ENCODE measurements at places on chromosomes 3 and 15.
A peak's percentile ranks its signal among the peaks of the same experiment; 100 is the strongest.

DNA sequence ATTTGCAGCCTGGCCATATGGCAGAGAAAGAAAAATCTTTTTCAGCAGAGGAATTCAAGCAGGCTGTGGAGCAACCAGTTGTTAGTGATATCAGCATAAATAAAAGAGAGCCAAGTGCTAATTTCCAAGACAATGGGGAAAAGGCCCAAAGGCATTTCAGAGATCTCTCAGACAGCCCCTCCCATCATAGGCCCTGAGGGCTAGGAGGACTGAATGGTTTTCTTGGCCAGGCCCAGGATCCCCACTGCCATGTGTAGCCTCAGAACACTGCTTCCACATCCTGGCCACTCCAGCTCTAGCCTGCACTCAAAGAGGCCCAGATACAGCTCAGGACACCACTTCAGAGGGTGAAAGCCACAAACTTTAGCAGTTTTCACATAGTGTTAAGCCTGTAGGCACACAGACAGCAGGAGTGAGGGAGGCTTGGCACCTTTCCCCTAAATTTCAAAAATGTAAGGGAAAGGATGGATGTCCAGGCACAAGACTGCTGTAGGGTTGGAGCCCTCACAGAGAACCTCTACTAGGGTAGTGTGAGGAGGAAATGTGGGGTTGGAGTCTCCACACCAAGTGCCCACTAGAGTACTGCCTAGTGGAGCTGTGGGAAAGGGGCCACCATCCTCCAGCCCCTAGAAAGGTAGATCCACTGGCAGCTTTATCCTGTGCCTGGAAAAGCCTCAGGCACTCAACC lies 191.4 kb downstream of the TBL1XR1 start:
- no peak for DNase-seq

DNA sequence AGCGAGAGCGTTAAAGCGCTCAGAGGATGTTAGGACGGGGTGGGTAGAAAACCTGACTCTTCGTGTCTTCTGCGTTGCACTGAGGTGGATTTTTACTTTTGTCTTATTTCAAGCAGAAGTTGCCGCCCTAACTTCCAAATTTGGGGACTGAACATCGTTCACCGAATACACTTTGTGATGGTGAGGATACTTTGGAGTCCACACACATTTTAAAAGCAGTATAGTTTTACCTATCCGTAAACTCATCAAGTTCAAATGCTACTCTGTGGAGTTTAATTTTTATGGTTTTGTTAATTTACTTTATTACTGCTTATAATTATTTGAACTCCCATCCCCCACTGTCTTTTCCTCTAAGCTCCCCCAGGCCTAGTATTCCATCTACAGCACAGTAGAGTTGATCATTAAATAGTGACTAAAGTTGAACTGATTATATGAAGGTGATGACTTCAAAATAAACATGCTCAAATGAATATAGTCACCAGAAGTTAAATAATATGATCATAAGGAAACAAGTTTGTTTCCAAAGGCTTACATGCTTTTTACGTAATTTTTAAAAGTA lies 617 bp upstream of the EOGT start:
- no peak for DNase-seq

- DNase-seq: no peak
Observed at GRCh38 chr15:85625166-85625830, 169.4 kb downstream of the KLHL25 start.

DNA sequence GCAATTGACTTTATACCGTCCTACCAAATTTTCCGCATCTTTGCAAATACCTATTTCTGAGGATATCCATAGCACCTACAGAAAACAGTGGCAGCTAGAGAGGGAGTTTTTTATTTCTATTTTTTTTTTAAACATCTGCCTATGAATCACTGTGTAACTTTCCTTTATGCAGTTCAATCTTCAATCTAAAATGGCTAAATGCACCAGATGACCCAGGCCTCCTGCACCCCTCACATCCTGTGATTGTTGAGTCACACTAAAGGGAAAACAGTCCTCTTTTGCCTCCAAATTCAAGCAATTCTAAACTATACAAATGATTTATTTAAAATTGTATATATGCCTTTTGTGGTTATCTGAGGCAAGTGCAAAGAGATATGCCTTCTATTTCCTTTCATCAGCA lies 20.1 kb upstream of the BCL6 start:
- no peak for DNase-seq

GRCh38 chr15:80568298-80568697 lies 126.8 kb upstream of the ABHD17C start:
- peak; percentile 10 for DNase-seq

- no peak for DNase-seq
Observed at GRCh38 chr15:77426871-77427270, 6.2 kb downstream of the HMG20A start.

DNA sequence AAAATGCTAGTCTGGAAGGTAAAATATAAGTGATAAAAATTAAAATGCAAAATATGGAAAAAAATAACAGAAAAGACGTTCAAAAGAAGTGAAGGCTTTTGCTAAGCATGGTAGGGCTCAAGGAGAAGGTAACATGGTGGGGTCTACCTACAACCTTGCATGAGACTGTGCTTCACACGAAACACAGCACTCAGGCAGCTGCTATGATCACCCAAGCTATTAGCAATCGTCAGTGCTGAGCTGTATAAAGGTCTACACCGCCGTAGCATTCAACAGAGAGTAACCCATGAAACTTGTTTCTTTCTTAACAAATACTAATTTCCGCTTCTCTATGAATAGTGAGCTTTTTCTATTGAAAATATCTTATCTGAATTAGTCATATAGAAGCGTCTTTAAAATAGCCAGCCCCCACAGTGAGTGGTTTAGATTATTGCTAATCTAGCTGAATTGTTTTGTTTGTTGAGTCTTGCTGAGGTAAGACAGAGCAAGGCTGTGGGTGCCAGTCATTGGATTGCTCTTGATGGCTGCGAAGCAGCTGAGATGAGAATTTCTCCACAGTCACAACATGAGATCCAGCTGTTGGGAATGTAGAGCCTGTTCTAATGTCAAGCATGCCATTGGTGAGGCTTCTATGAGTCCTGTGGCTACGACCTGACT lies 230.0 kb downstream of the KLF13 start:
- DNase-seq: no peak

- no peak for DNase-seq
Observed at GRCh38 chr3:111517801-111518200, 24.2 kb upstream of the CD96 start.

DNA sequence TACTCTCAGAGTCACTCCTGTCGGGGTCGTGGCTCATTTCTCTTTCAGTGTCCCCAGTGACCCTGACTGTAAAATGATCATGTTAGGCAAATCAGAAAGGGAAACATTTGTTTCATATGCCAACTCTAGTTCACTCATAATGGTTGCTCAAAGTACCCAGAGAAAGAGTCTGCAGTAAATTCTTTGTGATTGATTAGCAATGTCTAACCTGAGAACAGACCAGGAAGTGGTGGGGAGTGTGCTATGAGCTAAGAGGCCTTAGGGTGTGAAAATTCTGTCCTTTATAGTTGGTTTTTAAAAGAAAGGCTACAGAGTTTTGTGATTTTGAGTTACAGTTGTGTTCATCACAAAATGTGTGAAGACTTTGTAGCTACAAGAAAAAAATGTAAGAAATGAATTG lies 108.9 kb downstream of the EDEM1 start:
- DNase-seq: no peak

GRCh38 chr3:144772372-144772771 lies 800.7 kb downstream of the DIPK2A start:
- no peak for DNase-seq

DNA sequence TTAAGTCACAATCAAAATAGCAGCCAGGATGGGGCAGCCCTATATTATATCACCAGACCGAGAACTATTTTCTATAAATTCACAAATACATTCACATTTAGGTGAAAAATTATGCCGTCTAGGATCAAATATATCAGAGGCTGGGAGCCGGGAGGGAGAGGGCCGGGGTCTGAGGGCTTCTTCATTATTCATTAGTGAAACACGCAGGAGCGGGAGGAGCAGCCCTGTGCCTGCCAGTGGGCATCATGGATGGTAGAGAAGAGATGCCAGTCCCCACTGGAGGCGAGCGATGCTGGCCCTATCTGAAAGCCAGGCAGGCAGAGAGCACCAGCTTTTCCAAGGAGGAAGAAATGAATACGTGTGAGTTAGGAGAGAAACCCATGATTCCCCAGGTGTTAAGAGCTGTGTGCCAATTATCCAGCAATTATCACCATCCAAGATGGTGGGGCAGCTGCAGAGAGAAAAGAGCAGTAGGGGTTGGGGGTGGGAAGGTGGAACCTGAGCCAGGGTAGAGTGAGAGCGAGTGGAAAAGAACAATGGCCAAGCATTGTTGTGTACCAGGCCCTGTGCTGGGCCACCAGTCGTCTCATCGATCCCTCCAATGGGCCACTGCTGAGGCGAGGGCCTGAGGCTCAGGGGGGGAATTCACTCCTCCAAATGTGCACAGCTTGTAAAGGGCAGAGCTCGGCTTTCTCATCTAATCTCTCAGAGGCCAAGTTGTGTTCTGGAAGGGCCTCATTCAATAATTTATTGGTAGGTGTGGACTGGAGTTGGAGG lies 261.3 kb upstream of the TLE3 start:
- DNase-seq: no peak

DNA sequence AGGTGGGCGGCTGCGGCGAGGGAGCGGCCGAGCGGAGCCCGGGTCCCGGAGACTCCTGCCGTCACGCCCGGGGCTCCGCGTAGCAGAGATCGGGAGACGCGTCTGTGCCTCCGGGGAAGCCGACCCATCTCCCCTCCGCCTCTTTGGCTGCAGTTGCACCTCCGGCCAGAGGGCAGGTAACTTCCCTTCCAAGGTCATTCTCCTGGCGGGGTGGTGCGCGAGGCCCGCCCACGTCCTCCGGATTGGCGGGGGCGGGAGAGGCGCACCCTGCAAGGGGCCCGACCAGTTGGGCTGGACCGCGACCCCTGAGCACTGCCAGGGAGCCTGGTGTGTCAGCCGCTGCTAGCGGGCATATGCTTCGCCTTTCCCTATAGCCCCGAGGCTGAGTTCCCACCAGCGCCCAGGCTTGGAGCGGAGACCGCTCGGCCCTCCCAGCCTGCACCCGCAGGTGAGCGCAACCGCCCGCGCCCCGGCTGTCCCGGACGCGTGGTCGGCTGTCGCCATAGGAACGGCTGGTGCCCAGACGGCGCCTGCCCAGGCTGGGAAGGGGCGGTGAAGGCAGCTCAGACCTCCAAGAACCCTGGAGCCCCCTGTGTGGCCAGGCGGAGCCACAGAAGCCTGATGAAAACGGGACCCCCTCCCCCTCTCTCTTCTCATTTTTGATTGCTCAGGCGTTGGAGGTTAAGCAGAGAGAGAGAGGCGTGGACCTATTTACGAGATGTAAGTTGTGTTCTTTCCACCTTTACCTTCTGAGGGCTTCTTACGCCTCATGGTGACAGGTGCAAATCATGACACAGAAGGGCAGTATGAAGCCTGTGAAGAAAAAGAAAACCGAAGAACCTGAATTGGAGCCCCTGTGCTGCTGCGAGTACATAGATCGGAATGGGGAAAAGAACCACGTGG lies 453 bp downstream of the ZDHHC23 start:
- peak; percentile 44 for DNase-seq

DNA sequence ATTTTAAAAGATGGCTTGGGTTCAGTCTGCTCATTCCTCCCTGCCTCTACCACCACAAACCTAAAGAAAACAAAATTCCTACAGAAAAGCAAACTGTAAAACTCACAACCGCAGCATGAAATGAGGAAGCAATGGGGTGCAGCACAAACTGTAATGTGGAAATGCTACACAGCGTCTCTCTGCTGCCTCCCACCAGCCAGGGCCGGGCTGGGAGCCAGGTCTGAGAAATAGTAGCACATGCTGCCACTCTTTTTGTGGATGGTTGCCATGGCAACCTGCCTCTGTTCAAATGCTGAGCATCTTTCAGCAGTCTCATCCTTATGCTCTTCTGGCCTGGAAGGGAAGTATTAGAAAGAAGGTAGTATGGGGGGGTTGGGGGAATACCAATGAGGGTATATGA lies 55.4 kb downstream of the EOMES start:
- DNase-seq: no peak

DNA sequence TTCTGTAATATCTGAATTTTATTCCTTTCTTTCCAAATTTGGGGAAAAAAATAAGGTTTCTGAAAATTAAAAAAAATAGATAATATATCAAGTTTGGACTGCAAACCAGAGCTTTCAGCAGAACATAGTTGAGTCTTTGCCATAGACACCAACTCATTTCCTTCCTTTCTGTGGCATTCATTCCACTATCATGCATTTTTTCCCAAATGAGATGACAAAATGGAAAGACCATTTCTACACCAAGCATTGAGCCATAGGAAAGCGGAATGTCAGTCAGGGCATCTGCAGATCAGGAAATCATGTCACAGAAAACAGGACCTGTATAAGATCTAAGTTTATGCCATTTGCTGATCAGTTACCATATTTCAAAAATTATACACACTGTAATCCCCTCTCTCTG lies 333.3 kb upstream of the THBS1 start:
- DNase-seq: no peak

GRCh38 chr3:37250435-37250834 lies 76.1 kb upstream of the LRRFIP2 start:
- DNase-seq: no peak

- DNase-seq: no peak
Observed at GRCh38 chr3:197376735-197377555, 78.5 kb upstream of the DLG1 start.

GRCh38 chr3:112046599-112046998 lies 12.1 kb downstream of the TMPRSS7 start:
- DNase-seq: no peak

DNA sequence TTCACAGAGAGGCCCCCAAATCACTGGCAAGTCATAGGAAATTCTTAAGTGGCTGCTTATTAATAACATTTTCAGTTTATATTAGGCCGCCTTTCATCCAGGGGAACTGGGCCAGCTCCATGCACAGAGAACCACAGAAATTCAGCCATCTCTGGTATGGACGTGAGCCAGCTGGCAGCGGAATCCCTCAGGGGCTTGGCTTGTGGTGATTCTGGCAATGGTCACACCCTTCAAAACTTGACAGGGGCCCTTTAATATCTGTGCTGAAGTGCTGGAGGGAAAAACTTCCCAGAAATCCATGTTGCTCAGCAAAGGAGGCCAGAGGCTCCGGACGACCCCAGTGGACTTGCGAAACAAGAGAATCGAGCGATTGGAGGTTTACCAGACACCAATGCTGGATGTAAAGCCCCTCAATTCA lies 11.3 kb downstream of the PRICKLE2 start:
- DNase-seq: no peak

DNA sequence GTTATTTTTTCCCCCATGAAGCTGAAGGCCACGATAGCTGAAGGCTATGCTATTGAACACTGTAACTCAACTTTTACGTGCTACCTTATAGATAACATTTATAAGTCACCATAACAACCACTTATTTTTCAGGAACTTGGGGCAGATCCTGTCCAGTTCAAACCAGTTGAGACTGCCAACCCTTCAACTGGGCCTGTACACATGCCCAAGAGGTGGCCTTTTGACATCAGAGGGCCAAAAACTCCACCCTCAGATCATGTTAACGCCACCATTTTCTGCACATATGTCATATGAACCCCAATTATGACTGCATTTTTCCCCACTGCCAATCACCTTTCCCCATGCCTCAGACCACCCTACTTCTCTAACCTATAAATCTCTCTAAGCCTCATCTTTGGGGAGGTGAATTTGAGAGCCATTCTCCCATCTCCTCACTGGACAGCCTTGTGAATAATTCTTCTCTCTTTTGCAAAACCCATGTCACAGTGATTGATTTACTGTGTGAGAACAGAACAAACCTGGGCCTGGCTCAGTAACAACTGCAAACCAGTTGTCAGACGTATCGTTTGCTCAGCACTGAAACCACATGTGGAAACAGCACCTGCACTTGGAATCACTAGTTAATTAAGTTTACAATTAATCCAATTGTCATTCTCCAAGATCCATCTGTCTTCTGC lies 42.5 kb downstream of the ZNF445 start:
- no peak for DNase-seq
